ENCODE measurements at places on chromosomes 4 and X. TPM values are rescaled to one million over a fixed set of nuclear protein-coding genes. Genes with fewer than 3 reads are reported as not detected.
A peak's percentile ranks its signal among the peaks of the same experiment; 100 is the strongest.

DNA sequence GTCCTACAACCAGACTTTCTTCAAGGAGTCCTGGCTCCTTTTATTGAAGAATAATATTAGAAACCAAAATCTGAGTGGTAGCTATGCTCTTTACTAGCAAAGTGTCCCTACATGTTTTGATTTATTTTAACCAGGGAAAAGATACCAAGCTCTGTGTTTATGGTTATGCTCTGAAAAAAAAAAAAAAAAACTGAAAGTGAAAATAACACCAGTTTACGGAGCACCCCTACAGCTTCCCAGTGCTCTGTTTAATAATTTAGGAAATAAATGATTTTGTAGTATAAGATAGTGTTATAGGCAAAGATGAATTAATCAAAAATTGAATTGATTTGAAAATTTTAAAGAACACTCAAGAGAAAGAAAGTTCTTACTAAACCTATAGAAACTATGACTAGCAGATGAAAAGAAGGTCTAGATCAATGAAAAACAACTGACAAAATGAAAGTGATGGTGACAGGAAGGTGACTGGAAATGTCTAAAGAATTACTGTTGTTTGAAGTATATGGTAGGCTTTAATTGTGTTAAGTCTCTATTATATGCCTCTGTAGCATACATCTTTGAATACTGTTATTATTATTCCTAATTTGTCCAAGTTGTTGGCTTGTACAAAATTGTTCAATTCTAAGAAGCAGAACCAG lies 1698.4 kb upstream of the PCDH10 start:
- no peak for DNase-seq

DNA sequence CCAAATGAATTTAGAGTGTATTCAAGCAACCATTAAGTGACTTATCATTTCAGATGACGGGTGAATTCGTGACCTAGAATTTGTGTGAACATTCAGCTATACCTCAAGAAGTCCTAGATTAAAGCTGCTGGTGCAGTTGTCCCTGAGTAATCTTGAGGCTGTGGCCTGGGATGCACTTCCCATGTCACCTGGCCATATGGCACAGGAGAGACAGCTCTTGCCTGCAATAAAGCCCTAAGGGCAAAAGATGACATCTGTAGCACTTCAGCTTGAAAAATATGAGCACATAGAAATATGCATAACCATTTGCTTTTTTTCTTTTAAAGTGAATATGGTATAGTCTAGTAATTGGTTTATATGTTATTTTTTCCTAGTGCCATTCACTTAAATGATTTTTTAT lies 125.8 kb downstream of the FHDC1 start:
- no peak for DNase-seq

Gene MAP7D2
- total RNA-seq = 0.04 TPM

Gene FAM120C
- 5.4 TPM for total RNA-seq

Gene MAOA
- 120 TPM for total RNA-seq

DNA sequence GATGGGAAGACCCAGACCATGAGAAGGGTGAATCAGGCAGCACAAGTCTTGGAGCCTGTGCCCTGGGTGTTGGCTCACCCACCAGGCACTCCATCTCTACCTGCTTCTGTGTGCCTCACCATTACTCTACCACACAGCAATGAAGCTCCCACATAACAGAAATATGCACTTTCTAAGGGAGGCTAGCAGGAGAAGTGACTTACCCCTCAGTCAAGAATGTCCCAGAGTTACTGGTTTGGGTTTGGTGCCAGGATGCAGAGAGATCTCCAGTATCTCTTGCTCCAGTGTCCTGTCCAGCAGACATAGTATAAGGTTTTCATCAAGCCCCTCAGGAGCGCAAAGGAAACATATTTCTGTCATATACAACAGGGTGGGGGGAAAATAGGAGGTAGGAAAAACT lies 11.3 kb upstream of the RAB40A start:
- DNase-seq = no peak

- DNase-seq = no peak
These were observed 94.5 kb upstream of the GC start for GRCh38 chr4:71878376-71878775.

Gene USO1
- total RNA-seq = 77.6 TPM

- no peak for DNase-seq
These were observed 137.1 kb downstream of the ARHGAP6 start for GRCh38 chrX:11528623-11529022.

Gene OPN1MW3
- not detected for total RNA-seq

- no peak for DNase-seq
These were observed 39.9 kb downstream of the DCX start for GRCh38 chrX:111372086-111372485.

DNA sequence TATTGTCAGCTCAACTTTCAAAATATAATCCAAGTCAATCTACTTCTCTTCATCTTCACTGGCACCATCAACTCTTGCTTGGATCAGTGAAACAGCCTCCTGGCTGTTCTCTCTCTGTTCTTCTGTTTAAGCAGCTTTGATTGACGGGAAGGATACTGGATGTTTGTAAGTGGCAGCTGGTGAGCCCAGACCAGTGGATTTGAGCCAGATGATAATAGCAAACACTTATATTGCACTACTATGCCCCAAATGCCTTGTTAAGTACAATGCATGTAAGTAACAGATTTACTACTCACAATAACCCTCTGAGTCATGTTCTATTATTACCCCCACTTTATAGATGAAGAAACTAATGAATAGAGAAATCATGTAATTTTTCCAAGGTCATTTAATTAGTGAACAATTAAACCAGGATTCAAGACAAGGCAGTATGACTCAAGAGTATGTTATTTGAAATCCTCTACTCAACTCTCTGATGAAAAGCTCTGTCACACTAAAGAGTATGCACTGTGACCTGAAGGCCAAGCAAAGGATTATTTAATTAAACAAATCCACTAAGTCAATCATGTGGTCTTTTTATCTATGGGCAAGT lies 44.8 kb downstream of the SPANXN3 start:
- DNase-seq = no peak

GRCh38 chr4:1012034-1012739 lies 761 bp downstream of the FGFRL1 start:
- no peak for DNase-seq

DNA sequence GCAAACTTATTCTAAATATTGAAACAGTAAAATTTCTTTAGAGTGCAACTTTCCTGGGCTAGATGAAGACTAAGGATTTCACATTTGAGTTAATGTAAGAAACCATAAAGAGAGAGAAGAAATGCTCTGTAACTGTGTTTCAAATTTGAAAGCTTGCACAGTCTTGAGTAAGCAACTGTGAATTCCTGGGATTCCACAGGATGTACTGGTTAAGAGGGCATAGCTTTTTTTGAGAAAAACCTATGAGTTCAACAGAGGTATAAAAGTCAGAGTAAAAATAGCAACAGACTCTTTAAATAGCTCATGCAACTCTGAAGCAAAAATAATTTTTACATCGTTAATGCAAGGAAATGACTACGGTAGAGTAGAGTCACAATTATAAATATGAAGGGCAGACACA lies 25.5 kb downstream of the ZNF330 start:
- no peak for DNase-seq

GRCh38 chrX:109719264-109719663 lies 13.8 kb downstream of the ACSL4 start:
- DNase-seq = no peak

GRCh38 chr4:41160012-41160789 lies 54.1 kb downstream of the APBB2 start:
- DNase-seq = peak; percentile 98

Gene FGB
- total RNA-seq = not detected

Gene CXCL11
- 2.6 TPM for total RNA-seq

Gene MXD4
- 74.8 TPM for total RNA-seq

Gene GAGE2A
- total RNA-seq = not detected

Gene FAM9C
- not detected for total RNA-seq

Gene BTK
- total RNA-seq = not detected

Gene MAGEE1
- 0.56 TPM for total RNA-seq

- DNase-seq = no peak
These were observed 117.9 kb upstream of the HAND2 start for GRCh38 chr4:173647902-173648301.

DNA sequence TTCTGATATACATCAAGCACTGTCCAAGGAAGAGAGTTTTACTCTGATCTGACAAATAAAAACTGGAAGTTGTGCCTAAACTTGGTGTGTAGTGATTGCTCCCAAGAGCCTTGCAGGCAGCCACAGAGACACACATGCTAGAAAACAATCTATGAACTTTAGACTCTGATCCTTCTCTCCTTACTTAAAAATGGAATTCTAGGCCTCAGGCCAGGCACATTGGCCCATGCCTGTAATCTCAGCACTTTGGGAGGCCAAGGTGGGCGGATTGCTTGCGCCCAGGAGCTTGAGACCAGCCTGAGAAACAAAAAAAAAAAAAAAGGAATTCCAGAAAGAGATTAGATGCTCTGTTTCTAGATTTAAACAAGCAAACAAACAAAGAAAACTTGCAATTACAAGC lies 45.6 kb upstream of the S100G start:
- no peak for DNase-seq

GRCh38 chr4:142406917-142407501 lies 439.1 kb downstream of the INPP4B start:
- no peak for DNase-seq

Gene GPR34
- total RNA-seq = not detected

Gene SYN1
- not detected for total RNA-seq

Gene SLC49A3
- total RNA-seq = 1.1 TPM

Gene MAGEB17
- not detected for total RNA-seq

- DNase-seq = no peak
These were observed 1028.1 kb downstream of the SH3BGRL start for GRCh38 chrX:82230013-82230412.

GRCh38 chrX:21295246-21295820 lies 78.9 kb upstream of the CNKSR2 start:
- no peak for DNase-seq

DNA sequence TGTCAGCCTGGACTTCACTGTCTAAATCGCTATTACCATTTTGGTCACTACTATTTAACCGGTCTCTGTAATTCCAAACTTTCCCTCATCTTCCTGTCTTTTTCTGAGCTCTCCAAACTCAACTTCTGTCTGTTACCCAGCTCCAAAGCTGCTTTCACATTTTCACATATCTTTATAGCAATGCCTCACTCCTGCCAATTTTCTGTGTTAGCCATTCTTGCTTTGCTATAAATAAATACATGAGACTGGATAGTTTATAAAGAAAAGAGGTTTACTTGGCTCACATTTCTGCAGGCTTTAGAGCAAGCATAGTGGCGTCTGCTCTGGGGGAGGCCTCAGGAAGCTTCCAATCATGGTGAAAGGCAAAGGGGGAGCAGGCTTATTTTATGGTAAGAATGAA lies 368.3 kb upstream of the GNPDA2 start:
- no peak for DNase-seq

DNA sequence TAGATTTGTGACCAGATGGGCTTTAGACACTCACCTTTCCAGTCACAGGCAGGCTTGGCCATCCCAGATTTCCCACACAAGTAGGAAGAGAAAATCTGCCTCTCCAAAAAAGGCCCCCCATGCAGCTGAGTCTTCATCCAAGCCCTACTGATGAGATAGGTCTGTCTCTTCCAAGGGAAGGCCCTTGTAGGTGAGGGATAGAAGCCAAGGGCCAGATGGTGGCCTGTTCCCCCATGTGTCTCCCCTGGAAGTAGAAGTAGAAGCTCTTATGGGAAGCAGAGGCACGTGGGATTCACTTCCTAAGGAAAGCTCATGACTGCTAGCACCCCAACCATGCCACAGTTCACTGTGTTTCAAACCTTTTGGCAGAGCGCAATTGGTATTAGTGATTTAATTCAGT lies 81.5 kb downstream of the REPS2 start:
- no peak for DNase-seq
